ENCODE measurements at places on chromosomes 7 and 10. TPM values are rescaled to one million over a fixed set of nuclear protein-coding genes. Genes with fewer than 3 reads are reported as not detected.

SSBP1 gene
- total RNA-seq = 202 TPM

SPDYE18 gene
- total RNA-seq = not detected

C7orf57 gene
- total RNA-seq = 0.44 TPM

ITIH2 gene
- not detected for total RNA-seq

WDFY4 gene
- 0.20 TPM for total RNA-seq

- DNase-seq = peak; percentile 28
These were observed 880.6 kb downstream of the LRMDA start for GRCh38 chr10:76311752-76312636.

- no peak for DNase-seq
These were observed 26.3 kb downstream of the ENTPD7 start for GRCh38 chr10:99685597-99685967.

DNA sequence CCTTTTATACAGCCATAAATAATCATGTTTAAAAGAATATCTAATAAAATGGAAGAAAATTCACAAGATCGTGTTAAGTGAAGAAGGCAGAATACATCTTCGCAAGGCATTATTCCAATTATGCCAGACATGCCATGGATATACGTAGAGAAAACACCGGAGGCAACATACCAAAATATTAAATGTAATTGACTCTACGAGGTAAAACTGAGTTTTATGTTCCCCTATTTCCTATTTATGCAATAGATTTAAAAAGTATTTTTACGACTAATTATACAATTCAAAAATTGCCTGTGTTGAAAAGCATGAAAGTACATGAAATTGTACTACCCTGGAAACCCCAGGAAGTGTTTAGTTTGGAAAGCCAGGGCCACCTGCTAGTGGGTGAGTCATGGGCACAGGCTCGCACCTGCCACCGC is 936 bp upstream of the REPIN1 start:
- DNase-seq = no peak

DNA sequence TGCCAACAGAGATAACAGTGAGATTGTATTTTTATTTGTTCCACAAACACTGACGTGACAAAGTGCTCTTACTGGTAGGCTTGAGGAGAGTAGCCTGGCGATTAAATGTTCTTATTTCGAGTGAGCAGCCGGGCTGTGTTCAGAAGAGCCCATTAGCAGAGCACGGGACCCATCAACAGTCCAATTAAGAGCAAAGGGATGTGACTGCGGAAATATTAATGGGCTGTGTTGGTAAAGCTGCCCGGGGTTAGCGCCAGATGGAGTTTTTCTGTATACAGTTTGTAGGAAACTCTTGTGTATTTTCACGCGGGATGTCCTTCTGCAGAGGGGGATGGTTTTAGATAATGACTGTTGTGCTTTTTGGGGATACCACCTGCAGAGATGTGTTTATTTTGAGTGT is 104.3 kb downstream of the KIAA1217 start:
- DNase-seq = no peak

GRCh38 chr7:12152196-12152918 is 58.7 kb upstream of the TMEM106B start:
- DNase-seq = no peak

DNA sequence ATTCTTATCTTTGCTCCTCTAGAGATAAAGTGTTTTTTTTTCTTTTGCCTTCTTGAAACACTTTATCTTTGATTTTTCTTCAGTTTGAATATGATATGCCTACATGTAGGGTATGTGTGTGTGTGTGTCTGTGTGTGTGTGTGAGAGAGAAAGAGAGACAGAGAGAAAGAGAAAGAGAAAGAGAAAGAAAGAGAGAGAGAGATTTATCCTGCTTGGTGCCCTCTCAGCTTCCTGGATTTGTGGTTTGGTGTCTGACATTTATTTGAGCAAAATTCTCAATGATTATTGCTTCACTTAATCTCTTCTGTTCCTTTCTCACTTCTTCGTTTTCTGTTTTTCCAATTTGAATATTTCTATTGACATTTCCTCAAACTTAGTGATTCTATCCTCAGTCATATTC is 60.3 kb downstream of the RAB18 start:
- no peak for DNase-seq

- no peak for DNase-seq
These were observed 143.3 kb downstream of the DGKI start for GRCh38 chr7:137703291-137704010.

Data from activated naive CD4-positive, alpha-beta T cell treated with anti-CD3 and anti-CD28 coated beads for 36 hours (primary cell).